Left colon (tissue), 2 donors: ENCODE measurements at places on chromosomes 6 and 20. TPM values are rescaled to one million over a fixed set of nuclear protein-coding genes. Genes with fewer than 3 reads are reported as not detected.
A peak's percentile ranks its signal among the peaks of the same experiment; 100 is the strongest.

- DNase-seq: peak; percentile 13
Observed at GRCh38 chr6:136922685-136923006, 545 bp downstream of the SLC35D3 start.

DNA sequence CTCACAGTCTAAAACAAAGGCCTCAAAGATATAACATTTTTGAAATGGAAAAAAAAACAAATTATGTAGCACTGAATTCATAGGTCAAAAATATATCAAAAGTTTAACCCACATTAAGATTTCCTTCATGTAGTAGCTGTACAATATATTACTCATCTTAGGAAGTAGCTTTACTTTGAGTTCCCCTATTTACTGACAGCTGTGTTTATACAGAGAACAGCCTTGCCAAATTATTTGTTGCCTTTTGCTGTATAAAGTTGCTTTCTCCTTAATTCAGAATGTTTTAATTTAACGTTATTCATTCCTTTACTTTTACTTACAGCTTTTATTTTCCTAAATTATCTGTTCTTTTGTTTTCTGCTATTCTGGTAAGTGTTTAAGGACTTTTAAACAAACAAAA is 181.0 kb downstream of the COL12A1 start:
- DNase-seq: no peak

DNA sequence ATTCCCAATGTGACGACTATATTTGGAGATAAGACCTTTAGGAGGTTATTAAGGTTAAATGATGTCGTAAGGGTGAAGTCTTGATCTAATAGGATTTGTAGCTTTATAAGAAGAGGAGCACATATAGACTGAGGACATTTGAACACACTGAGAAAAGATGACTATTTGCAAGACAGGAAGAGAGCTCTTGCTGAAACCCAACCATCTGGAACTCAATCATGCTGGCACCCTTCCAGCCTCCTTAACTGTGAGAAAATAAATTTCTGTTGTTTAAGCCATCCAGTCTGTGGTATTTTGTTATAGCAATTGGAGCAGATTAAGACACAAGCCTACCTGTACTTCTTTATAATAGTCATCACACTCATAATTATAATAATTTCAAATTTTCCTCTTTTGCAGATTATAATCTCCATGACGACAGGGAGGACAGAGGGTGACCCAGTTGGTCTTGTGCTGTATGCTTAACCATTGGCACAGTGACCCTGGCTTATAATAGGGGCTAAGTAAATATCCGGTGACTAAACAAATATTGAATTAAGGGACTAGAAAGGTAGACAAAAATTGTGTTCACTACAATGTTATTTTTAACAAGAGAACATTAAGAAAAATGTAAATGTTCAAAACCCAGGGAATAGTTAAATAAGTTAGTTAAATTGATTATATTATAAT is 206.4 kb upstream of the HDDC2 start:
- peak; percentile 12 for DNase-seq

GRCh38 chr6:68778356-68779020 is 143.4 kb downstream of the ADGRB3 start:
- DNase-seq: no peak

ZC3H12D gene
- total RNA-seq: 8.7 TPM

DNA sequence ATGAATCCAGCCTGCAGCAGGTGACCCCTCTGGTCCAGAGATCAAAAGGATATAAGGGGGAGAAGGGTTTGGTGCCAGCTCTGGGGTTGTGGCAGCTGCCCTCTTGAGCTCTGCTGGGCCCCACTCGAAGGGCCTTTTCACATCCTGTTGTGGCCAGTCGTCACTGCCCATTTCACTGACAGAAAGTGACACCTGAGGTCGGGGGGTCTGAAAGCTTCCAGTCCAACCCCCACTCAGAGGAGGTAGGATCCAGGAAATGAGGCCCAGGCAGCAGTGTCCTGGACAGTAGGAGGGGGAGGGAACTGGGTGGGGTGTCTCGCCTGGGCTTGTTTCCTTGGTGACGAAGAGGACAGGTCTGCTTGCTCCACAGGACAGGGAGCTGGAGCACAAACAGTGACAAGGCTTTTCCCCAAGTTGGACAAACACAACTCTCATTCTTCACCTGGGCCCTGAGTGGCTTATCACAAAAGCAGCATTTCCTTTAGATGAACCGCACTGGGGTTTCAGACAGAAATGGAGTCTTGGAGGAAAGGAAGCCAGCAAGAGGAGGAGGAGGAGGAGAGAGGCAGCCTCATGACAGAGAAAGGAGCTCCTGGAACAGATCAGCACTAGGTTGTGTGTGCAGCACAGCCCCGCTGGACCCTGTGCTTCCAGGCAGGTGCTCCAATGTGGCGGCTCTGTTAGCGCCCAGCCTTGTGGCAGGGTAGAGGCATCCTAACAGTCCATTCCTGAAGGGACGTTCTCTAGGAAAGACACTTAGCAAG is 11.0 kb downstream of the FRS3 start:
- DNase-seq: peak; percentile 40

GRCh38 chr20:34180460-34181120 is 60.6 kb upstream of the ASIP start:
- no peak for DNase-seq
